ENCODE measurements at places on chromosomes 7 and 10.

- no peak for DNase-seq
Observed at GRCh38 chr7:117751775-117752174, 121.5 kb downstream of the CTTNBP2 start.

DNA sequence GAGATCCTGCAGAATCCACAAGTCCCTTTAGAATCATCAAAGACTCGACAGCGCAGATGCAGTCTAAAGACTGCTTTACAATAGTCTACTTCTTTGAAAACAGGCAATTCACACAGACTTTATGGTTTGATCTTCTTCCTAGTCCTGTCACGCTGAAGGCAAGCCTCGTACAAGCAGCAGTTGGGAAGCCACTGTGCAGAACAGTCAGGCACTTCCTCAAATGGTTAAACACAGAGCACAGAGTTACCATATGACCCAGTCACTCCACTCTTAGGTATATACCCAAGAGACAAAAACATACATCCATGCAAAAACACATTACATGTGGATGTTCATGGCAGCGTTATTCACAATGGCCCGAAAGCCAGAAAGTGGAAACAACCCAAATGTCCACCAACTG, 41.4 kb downstream of the LRRC20 start:
- DNase-seq, result no peak

DNA sequence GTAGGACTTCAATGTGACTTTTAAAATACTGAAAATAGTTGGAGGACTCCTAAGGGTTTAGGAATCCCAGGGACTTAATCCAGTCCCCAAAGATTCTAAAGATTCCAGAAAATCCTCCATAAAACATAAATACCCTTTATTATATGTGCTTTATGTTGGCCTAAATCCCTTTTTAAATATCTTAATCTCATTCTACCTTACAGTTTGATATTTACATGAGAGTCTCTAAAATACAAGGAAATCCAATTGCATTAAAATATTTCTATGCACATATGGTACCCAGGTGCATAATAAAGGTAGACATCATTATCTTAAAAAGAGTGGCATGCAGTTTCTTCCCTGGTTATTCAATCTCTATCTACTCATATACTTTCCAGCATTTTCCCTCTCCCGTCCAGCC, 51.8 kb downstream of the BPGM start:
- DNase-seq, result no peak

- DNase-seq, result no peak
Observed at GRCh38 chr7:70068531-70068930, 470.3 kb downstream of the AUTS2 start.

- no peak for DNase-seq
Observed at GRCh38 chr7:42014625-42015618, 222.1 kb downstream of the GLI3 start.

DNA sequence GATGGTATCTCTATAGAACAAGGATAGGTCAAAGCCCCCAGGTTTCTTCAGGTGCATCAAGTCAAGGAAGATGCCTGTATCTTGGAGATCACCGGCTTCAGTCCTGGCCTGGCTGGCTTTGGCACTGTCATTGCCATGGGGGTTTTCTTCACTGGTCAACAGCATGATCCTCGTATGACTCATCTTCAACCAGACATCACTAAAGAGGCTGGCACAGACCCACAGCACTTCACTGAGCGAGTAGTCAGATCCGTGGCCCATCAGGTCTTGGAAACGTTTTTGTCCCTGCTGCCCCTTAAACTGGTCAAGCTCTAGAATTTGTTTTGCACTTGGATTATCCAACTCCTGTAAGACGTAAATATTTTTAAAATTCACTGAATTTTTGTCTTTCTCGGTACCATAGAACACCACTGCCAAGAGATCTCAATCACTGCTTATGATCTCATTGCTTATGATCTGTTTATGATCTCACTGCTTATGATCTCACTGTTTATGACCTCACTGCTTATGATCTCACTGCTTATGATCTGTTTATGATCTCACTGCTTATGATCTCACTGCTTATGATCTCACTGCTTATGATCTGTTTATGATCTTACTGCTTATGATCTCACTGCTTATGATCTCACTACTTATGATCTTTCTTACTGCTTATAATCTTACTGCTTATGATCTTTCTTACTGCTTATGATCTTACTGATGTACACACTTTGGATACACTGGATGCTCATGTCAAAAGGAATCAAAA, 135.2 kb downstream of the CYP26A1 start:
- DNase-seq, result no peak

DNA sequence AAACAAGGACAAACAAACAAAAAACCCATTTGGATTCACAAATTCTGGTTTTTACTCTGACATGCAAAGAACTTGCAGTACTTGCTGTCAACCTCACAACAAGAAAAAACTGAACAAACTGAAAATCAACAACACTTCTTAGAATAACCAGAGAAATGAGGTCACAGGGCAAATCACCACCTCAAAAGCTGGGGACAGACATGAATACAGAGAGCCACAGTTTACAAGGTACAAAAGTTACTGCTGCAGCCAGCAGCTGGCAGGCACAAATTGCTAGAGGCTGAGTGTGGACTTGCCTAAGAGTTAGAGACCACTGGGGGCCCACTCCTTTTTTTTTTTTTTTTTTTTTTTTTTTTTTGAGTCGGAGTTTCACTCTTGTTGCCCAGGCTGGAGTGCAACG, 15.0 kb upstream of the RNF32 start:
- no peak for DNase-seq

- no peak for DNase-seq
Observed at GRCh38 chr10:104036069-104036384, 49.7 kb downstream of the COL17A1 start.

- DNase-seq, result no peak
Observed at GRCh38 chr10:100025576-100025975, 15.8 kb upstream of the DNMBP start.

- no peak for DNase-seq
Observed at GRCh38 chr7:134851141-134851540, 71.7 kb downstream of the CALD1 start.

DNA sequence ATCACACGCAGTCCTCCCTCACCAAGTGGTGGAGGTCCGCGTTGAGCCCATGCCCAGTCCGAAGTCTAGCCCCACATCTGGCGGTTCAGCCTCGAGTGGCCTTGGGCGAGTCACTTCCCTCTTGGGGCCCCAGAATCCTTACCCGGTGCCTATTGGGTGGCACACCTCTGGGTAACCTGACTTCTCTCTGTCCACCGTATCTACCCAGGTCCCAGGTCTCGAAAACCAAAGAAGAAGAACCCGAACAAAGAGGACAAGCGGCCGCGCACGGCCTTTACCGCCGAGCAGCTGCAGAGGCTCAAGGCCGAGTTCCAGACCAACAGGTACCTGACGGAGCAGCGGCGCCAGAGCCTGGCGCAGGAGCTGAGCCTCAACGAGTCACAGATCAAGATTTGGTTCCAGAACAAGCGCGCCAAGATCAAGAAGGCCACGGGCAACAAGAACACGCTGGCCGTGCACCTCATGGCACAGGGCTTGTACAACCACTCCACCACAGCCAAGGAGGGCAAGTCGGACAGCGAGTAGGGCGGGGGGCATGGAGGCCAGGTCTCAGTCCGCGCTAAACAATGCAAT, 4.3 kb downstream of the EN2 start:
- DNase-seq, result no peak
